Stimulated activated CD4-positive, alpha-beta T cell treated with anti-CD3 and anti-CD28 coated beads, Interleukin-4, amount 100 ng/mL, for 1 hour (primary cell): ENCODE measurements at places on chromosomes 5 and 9.

GRCh38 chr5:56202483-56202882 is 30.6 kb downstream of the ANKRD55 start:
- DNase-seq, result no peak

- no peak for DNase-seq
Measured at GRCh38 chr5:42569953-42570548, 146.8 kb downstream of the GHR start.

DNA sequence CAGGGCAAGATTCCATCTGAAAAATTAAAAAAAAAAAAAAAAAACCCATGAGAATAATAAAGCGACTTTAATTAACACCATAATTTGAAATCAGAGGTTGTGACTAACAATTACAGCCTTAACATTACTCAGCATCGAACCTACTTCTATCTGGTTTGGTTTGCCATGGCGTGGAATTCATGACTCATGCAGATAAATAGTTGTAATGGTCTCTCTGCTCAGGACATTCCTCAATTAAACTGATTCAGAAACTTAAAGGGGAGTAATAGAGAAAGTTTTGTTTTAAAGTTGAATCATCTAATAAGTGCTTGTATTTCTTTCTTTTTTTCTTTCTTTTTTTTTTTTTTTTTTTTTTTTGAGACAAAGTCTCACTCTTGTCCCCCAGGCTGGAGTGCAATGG is 135.5 kb downstream of the SPATA31D1 start:
- DNase-seq, result no peak

- no peak for DNase-seq
Measured at GRCh38 chr5:10892147-10892910, 131.3 kb upstream of the DAP start.

GRCh38 chr9:11457825-11458790 is 845.3 kb upstream of the PTPRD start:
- DNase-seq, result no peak

- no peak for DNase-seq
Measured at GRCh38 chr9:119050281-119050680, 319.0 kb downstream of the BRINP1 start.

GRCh38 chr5:75439276-75439675 is 72.2 kb downstream of the CERT1 start:
- no peak for DNase-seq

GRCh38 chr9:129422843-129423192 is 198.1 kb downstream of the C9orf50 start:
- DNase-seq, result no peak

DNA sequence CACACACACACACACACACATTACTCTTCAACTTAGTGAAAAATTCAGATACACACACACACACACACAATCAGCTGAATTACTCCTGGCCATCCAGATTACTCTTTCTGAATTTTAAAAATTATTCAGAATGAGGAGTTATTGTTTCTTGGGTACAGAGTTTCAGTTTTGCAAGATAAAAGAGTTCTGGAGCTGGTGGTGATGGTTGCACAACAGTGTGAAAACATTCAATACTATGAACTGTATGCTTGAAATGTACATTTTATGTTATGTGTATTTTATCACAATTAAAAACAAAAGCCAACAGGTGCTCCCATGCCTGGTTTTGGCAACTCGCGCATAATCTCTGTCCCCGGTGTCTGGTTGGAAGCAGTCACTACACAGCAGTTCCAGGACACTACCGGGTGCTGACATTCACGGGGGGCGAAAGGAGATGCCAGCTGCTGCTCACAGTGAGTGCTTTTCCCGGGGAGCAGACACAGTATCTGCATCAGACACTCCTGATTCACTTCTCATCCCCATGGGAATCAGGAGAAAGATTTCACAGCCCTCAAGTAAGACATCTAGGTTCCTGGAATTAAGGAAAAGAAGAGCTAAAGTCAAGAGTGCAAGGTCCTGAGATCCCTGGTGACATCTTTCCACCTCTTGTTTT is 55.7 kb downstream of the LHFPL2 start:
- DNase-seq, result no peak

GRCh38 chr5:957748-958485 is 50.7 kb upstream of the NKD2 start:
- DNase-seq, result no peak

DNA sequence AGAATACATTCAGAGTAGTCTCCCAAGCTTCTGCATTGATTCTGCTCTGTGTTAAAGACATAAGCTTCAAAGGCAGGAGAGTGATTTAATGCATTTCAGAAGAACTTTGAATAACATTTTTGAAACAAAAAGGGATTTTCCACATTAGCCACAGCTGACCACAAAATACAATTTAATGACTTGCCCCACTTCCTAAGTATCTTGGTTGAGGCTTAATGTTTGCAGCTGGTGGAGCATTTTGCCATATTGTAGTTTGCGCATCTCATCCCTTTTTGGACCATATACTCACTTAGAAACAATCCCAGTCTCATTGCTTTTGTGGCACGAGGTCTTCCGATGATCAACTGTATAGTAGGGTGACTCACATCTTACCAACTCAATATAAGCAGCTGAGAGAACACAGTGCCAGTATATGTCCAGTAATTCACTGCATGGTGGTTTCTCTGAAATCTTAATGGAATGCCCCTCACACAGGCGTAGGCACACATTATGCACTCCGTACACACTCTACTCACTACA is 455.8 kb upstream of the PTGER4 start:
- DNase-seq, result peak; percentile 12

DNA sequence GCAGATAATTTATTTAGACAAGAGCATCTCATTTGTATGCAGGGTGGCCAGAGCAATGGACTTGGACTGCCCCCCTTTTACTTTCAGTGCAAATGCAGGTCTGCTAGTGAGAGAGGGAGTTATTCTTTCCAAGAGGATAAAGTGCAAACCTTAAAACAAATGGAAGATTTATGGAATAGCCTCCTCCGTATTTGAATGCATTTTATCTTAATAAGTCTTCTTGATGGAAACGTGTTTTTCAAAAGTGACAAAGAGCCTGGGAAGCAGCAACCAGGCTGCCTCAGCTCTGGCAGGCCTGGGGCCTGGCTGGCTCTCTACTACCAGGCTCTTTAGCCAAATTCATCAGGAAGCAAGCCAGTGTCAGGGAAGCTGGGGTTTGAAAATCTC is 6.8 kb downstream of the NR2F1 start:
- DNase-seq, result no peak

DNA sequence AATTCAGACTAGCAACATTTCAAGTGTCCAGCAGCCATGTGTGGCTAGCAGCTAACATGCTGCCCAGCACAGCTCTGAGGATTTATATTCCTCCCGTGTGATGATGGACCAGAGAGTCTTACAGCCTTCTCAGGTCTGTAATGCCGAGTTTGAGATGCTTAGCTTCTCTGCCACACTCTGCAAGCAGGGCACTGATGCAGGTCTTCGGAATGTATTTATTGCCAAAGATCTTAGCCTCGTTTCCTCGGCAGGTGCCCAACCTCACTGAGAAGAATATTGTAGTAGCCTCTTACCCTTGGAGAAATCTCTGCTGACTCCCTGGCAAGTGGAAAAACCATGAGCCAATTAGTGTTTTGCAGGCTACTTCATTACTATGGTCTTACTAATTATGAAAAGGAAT is 3.7 kb upstream of the RAI14 start:
- no peak for DNase-seq

DNA sequence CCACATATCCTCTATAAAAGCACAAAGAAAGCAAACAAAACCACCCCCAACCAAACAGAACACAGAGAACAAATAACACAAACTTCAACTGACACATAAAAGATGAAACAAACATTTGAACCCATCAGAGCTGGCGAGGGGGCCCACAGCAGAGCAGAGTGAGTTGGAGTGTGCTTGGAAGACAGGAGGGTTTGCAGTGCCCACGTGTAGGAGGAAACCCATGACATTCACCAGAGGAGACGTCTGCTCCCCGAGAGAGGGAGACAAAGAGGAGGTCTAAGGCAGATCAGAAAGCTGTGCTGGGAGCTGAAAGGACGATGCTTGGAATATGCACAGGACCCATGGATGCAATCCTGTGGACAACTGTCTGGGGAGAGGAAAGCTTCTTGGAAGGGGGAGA is 27.0 kb downstream of the MRPL36 start:
- DNase-seq, result no peak

DNA sequence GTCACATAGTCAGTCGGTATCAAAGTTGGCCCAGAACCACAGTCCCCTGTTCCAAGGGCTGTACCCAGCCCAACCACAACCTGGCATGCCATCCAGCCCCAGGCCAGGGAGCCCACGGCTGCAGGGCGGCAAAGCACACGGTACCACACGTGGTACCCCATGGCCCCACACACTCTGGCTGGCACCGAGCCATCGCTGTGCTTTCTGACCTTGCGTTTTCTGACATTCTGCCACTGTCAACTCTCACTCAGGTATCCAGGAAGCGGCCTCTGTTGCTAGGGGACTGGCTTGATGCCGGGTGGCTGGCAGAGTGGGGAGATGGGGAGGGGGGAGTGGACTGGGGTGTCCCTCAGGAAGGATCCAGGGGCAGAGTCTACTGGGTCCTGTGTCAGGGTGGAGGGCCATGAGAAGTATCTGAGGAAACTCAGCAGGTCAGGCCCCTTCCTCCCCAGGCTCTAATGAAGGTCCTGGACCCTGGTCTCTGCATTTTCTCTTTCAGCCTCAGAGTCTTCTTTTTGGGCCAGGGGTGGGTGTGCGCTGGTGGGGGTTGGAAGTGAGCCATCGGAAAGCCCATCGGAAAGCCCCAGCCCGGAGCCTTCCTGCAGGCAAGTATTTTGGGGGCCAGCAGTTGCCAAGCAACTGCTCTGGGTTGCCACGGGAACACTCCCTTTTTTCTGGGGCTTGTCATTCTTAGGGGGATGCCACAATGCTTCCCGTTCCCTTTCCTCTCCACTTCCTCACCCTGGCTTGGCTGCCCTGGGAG is 21.0 kb upstream of the RALGDS start:
- DNase-seq, result peak; percentile 60

- DNase-seq, result no peak
Measured at GRCh38 chr9:126150411-126151030, 176.1 kb upstream of the MVB12B start.

- DNase-seq, result no peak
Measured at GRCh38 chr9:135985459-135985774, 24.2 kb upstream of the UBAC1 start.
